Left renal pelvis (tissue), 4 donors: ENCODE measurements at places on chromosomes 7 and 10. TPM values are rescaled to one million over a fixed set of nuclear protein-coding genes. Genes with fewer than 3 reads are reported as not detected.

DNA sequence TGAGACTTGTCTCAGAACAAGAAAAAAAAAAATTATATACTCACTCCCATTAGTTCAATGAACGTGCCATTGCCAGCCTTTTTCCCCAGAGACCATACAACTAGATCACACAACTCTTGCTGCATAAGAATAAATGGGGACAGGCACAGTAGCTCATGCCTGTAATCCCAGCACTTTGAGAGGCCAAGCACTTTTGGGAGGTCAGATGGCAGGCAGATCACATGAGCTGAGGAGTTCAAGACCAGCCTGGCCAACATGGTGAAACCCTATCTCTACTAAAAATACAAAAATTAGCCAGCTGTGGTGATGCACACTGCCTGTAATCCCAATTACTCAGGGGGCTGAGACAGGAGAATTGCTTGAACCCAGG, 13.6 kb downstream of the PDLIM1 start:
- DNase-seq = no peak

- no peak for DNase-seq
These were observed 6.5 kb upstream of the DENND2A start for GRCh38 chr7:140646931-140647647.

GRCh38 chr7:11667071-11667809, 164.8 kb downstream of the THSD7A start:
- no peak for DNase-seq

DNA sequence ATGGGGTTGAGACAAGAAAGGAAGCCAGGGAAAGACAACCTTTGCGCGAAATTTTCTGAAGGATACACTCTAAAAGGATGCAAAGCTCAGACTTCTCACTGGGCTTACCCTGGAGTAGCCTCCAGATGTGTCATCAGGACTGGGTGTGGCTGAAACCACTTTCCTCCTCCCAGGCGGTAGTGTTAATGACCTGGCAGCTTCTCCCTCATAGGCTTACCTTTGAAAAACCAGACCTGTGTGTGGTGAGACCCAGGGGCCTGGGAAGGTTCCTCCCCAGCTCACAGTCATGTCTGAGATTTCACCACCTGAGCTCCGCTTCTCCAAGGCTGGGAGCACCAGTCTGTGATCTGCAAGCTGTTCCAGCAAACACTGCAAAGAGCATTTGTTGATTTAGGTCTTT, 93.7 kb downstream of the EPC1 start:
- no peak for DNase-seq

DNA sequence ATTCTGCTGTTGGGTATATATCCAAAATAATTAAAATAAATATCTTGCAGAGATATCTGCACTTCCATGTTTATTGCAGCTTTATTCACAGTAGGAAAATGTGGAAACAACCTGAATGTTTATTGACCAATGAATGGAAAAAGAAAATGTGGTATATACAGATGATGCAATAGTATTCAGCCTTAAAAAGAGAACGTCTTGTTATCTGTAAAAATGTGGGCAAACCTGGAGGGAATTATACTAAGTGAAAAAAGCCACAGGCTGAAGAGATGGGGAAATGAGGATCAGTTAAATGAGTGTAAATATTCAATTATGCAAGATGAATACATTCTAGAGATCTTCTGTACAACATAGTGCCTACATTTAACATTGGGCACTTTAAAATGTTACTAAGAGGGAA, 766.1 kb upstream of the IGFBP3 start:
- no peak for DNase-seq

- DNase-seq = no peak
These were observed 52.4 kb upstream of the ADRB1 start for GRCh38 chr10:113991091-113991860.

DNA sequence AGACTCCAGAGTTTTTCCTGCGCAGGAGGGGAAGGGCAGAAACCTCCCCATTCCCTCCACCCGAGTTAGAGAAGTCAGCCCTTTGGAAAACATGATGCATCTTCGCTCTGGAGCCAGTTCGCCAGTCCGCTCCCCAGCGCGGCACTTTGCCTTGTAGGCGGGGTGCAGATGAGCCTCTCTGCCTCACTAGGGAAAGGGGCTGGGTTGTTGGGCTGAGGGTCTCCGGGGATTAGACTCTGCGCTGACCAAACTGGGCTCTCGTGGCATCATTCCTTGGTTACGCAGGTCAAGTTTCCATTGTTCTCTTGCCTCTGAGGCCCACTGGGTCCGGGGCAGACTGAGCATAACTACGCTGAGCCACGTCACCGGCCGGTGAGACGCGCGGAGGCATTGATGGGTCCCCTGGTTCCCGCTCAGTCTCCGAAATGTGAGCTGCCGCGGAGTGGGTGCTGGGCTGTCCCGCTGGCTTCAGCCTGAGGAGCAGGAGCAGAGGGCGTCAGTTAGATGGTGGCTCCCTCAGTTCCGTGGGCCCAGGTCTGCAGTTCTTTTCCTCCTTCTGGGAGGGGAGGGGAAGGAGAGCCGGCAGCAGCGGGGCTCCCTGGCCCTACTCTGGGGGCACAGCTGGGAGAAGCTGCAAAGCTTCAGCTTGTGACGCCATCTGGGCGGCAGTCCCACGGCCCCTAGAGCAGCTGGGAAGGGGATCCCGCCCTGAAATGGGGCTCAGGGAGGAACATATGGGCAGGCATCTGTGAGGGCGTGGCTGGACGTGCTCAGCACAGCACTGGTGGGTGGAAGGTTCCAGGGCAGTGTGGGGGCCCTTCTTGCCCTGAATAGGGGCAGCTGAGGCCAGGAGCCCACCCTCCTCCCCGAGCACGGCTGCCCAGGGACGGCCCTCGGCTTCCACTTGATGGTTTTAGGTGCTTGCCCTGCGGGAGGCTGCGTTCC, 121.3 kb upstream of the BTBD16 start:
- no peak for DNase-seq

DNA sequence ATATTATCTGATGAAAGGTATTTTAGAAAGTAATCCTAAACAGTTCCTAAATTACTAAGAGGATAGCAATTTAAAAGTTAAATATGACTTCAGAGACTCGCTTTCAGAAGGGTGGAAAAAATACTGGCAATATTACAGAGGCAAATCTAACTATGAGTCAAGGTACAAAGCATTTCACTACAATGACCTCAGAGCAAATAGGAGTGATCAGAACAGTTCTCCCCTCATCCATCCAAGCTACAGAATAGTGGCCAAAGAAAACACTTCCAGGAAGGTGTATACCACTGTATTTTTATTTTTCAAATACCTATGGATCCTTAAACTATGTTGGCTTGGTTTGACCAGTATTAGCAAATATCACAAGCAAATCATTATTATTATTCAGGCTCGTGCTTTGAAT, 112.8 kb upstream of the ODAD2 start:
- DNase-seq = no peak

DNA sequence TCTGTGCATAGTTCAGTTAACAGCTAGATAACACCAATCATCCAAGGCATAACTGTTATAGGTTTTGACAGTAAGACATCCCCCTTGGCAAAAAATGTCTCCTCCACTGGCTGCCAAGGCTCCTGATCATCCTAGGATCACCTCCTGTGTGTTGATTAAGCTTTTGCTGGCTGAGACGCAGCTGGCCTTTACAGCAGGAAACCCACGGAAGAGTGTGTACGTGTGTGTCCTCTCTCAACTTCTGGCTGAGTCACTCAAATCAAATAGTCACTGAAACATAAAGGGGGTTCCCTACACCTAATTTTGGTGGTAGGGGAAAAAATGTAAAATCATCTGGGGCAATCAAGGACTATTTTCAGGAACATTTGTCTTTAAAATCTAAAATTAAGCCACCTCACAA, 208.8 kb downstream of the CTNNA3 start:
- DNase-seq = no peak

Gene BMPER
- polyA plus RNA-seq = 20.8 TPM

Gene C7orf33
- not detected for polyA plus RNA-seq

Gene FAM25A
- polyA plus RNA-seq = not detected

Gene SYNPO2L
- polyA plus RNA-seq = 0.68 TPM

Gene MNX1
- polyA plus RNA-seq = 0.32 TPM

Gene H2BK1
- not detected for polyA plus RNA-seq

Gene RTKN2
- 14.2 TPM for polyA plus RNA-seq
